ENCODE measurements at places on chromosomes 6 and 20.

DNA sequence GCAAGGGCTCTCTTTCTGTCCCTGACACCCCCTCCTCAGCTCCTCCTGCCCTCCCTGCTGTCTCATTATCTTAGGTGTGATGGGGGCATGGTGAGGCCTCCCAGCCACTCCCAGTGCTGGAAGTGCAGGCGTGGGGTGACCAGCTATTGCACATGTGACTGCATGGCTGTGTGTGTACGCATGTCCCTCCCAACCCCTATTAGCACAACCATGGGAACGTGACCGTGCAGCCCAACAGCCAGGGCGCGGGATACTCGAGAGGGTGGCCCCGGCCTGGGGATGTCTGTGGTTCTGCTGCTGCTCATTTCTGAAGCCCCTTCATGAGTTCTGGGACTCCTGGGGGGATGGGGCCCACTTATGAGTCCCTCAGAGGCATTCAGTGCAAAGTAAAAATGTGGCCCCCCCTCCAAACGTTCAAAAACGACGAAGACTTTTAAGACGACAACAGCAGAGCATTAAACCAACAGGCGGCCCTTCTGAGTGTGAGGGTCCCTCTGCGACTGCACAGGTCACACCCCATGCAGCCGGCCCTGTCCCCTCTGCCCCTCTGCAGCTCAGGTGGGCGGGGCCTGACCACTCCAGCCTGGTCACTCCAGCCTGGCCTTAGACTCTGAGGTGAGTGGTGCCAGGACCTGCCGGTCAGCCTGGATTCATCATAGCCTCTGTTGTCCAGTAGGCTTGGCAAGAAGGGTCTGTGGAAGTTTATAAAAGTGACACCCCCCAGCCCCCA is 51.1 kb downstream of the RBM38 start:
- DNase-seq, result no peak

DNA sequence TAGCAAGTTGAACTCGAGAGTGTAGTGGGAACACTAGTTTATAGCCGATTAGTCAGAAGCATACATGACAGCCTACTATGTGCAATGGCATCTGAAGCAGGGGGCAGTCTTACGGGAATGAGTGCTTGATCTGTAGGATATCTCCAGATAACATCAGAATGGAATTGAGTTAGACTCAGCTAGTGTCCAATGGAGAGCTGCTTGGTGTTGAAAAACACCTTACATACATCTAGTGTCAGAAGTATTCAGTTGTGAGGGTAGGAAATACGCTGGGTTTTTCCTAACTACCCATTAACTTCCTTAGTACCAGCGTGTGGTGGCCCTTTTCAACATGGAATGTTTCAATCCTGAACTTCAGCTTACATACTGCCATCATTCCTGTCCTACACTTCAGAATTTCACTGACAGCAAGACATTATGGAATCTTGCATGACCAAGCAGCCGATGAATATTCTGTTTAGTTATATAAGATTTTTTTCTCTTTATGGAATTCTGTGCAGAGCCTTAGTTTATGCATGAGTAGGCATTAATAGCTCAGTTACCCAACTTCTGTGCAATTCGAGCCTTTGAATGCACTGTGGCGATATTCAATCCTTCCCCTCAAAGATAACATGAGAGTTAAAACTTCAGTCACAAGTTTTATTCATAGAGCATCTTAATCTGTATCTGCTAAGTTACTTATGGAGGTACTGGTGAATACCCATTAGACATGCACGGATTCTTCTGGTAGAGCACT is 218.6 kb upstream of the MOCS1 start:
- no peak for DNase-seq

- DNase-seq, result no peak
Observed at GRCh38 chr6:44233567-44234100, 10.2 kb downstream of the SLC29A1 start.

DNA sequence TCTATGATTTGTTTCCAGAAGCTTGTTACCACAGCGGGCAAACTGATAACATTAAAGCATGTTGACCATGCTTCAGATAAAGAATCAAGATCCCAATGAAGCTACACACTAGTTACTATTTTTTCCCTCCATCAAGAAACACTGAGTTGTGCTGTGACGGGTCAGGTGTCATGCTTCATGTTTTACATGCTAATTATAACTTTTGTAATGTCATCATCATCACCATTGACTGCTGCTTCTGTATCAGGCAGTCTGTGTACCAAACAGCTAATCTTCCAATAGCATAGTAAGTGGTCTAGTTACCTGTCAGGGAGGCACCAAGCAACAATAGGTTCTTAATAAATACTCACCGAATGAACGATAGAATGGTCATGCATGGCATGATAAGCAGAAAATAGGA is 388.1 kb downstream of the THBS2 start:
- DNase-seq, result no peak

GRCh38 chr6:47897247-47897646 is 115.4 kb downstream of the OPN5 start:
- no peak for DNase-seq

- no peak for DNase-seq
Observed at GRCh38 chr6:165819394-165819793, 156.4 kb upstream of the PDE10A start.

DNA sequence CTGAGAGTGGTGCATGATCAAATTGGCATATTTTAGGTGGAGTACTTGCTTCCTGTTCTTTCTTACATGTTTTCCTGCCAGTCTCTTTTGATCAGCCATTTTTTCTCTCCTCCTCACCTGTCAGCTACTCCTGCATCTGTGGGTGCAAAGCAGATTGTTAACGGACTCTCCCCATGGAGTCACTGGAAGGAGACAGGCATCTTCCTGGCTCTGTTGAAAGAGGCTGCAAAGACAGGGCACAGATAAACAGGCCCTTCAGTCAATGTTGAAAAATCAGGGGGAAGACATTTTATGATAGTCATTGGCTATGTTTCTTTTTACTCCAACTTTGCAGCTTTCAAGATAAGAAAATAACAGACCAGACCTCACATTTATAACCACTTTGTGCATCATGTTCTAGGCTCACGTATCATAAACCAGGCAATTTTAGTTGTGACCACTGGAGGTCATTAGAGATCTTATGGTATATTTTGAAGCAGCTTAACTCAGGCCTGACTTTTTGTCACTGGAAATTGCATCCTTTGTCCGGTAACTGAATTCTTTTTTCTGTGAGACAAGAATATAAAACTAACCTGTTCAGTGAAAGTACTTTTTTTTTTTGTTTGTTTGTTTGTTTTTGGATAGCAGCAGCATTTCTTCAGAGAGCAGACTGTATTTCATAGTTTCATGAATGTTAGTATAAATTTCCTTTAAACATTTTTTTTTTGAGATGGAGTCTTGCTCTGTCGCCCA is 20.1 kb downstream of the ECT2L start:
- DNase-seq, result peak; percentile 82

- DNase-seq, result no peak
Observed at GRCh38 chr6:110703010-110703905, 112.0 kb downstream of the CDK19 start.

Data from dermis blood vessel endothelial cell (primary cell).